ELF-1 (cell line): ENCODE measurements at places on chromosomes 11 and 22.

DNA sequence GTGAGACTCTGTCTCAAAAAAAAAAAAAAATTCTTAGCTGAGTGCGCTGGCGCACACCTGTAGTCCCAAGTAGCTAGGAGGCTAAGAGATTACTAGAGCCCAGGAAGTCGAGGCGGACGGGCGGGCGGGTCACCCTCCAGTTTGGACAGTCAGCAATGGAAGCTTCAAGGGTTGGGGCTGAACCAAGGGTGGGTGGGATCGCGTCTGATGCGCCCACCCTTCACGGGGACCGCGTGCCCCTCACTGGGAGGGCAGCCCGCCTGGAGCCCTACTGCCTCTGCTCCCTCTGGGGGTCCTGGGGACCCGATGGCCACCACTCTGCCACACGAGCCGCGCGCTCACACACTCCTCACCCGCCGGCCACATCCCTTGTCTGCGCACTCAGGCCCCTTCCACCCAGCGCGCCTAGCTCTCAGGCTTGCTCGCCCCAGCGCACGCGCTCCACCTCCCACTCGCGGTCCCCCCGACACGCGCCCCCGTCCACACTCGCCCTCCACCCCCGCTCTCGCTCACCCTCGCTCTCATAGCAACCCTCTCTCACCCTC lies 494 bp downstream of the CHID1 start:
- no peak for DNase-seq

GRCh38 chr11:10285148-10285802 lies 8.7 kb downstream of the SBF2 start:
- DNase-seq = no peak

- DNase-seq = peak; percentile 5
These were observed 704.3 kb downstream of the DLG2 start for GRCh38 chr11:84922836-84923235.

DNA sequence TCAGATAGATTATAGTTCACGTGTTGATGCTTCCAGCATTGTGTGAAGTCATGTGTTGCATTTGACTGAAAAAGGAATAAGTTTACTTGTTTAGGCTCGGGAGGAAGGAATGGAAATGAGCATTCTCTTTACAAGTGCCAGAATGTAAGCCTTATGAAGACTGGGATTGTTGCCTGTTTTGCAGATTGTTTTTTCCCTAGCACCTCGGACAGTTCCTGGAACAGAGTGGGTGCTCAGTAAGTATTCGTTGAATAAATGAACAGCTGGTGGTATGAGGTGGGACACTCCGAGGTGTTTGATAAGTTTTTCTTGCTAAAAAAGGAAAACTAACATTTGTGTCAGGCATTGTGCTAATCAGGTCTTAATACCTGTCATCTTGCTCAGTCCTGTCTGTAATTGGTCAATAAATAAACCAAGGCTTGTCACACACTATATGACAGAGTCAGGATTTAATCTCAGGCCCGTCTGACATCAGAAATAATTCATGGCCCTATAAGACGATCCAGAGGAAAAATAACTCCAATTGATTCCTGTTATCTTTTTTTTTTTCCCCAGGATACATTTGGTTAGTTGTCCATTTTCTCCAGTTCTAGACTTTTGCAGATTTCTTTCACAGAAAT lies 304.7 kb downstream of the NELL1 start:
- no peak for DNase-seq

DNA sequence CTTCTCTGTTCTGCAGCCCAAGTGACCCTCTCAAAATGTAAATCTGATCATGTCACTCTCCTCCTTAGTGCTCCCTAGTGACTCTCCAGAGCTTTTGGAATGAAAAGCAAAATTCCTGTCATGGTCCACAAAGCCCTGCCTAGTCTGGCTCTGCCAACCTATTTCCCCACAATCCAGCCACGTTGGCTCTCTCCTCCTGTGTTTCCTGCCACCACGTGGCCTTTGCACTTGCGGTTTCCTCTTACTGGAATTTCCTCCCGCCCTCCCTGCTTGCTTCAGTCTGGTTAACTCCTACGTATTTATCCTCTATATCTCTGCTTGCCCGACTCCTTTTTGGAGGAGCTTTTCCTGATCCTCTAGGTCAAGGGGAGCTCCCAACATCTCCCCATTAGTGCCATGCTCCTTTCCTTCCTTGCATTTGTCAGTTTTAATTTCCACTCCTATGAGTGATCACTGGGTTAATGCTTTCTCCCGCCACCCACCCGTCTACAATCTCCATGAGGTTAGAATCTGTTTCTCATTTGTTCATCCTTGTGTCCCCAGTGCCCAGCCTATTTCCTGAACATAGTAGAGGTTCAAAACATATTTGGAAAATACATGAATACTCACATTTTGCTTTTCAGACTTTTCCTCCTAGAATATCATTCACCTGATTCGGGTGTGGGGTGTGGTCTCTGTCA lies 11.5 kb downstream of the NNMT start:
- DNase-seq = no peak

- no peak for DNase-seq
These were observed 124.1 kb upstream of the MPPED2 start for GRCh38 chr11:30710221-30710620.

DNA sequence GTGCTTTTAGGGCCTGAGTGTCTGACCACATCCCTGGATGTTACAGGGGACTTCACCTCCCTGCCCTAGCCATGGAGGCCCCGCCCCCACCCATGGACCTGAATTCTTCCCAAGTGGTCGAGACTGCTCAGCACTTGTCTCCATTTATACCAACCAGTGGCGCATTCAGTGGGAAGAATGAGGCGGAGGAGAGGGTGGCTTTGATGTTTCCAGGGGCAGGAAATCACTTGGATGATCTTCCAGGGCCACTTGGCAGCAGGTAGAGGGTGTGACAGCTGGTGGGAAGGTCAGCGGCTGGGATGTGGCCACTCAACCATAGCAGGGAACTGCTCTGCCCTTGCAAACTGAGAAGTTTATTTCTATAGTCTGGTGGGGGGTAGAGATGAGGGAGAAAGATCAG lies 155.1 kb upstream of the BLID start:
- DNase-seq = no peak

DNA sequence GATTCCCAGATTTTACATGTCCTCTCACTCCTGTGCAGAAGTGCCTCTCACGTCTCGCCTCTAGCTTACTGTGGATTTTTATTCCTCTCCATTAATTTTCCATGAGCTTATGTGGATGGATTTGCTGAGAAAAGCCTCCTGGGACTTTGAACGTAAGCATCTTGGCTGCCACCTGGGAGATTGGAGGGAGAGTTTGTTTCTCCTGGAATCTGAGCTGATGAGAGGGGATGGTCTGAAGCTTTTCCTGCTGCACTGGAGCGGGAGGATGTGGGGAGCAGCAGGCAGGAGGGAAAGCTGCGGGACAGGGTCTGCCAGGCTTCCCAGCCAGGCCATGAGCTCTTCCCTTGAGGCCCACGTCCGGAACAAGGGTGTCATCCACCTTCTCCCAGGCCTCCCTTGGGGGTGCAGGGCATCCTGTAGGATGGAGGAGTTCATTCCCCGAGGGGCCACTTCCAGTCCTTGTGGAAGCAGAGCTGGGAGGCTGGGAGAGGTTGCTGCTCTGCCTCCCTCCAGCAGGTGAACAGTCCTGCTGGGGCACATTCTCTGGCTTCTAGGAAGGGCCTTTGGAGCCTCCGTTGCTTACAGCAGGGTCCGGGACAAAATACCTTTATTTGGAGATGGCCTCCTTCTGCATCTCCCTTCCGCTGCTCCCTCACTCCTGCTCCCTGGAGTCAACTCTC lies 3.6 kb upstream of the SHANK2 start:
- peak; percentile 69 for DNase-seq

DNA sequence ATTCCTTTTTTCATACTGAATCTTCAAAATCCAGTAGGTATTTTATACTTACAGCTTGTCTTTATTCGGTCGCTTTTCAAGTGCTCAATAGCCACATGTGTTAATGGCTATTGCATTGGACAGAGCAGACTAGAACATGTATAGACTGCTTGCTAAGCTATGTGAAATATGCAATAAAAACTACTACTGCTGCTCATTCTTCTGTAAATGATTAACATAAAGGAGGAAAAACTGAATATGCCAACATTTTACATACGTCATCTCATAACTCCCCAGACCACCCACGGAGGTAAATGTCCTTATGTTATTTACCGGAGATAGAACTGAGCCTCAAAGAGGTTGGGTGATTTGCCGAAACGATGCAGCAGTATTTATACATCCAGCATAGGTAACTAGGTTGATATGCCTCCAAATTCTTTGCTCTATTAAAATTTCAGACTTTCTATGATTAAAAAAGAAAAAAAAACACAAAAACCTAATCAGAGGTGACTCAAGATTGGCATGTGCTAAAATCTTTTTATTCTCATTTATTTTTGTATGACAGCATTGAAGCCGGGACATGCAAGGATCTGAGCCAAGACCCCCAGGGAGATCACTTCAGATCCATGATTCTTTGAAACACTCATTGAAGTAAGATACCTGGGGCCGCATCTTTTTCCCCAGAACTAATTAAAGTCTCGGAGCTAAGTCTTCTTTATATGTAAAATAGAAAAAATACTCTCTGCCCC lies 78.5 kb upstream of the OR5AK2 start:
- DNase-seq = no peak

DNA sequence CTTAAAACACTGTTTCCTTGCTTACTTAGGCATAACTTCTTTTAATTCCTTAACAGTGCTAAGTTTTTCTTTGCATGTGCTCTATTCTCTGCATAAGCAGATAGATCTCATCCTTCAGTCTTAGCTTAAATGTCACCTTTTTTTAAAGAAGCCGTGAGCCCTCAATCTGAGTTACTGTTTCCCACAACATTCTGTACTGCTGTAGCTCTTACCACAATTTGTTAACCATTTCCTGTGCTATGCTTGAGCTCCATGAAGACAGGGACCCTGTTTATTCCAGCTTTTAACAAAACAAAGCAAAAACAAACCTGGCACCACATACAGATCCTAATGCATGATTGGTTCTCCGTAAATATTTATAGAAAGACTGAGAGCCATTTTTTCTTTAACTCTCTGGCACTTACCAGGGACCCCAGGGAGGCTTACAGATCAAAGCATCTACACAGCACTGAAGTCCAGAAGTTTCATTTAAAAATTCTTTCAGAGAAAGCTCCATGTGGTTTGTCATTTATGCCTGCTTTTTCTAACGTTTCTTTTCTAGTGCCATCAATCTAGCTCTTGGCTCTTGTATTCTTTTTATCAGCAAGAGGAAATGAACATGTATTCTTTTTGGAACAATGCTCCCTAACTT lies 74.9 kb downstream of the DYNC2H1 start:
- DNase-seq = no peak

DNA sequence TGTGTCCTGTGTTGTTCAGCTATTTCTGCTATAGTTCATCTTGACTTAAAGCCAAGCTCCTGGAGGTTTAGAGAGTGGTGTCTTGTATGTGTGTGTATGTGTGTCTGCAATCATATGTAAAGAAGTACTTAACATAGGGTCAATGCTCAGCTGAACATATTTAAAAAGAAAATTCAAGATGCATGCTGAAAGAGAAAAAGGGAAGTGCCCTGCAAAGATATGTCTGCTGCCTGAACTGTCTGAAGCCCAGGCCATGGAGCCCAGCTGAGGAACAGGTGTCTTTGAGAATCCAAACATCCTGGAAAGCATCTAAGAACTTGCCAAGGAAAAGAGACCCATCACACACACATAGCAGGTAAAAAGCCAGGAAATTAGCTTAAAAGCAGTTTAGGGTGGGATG lies 6.6 kb downstream of the TCN1 start:
- no peak for DNase-seq

- DNase-seq = no peak
These were observed 82.3 kb downstream of the XRRA1 start for GRCh38 chr11:74866557-74866956.

DNA sequence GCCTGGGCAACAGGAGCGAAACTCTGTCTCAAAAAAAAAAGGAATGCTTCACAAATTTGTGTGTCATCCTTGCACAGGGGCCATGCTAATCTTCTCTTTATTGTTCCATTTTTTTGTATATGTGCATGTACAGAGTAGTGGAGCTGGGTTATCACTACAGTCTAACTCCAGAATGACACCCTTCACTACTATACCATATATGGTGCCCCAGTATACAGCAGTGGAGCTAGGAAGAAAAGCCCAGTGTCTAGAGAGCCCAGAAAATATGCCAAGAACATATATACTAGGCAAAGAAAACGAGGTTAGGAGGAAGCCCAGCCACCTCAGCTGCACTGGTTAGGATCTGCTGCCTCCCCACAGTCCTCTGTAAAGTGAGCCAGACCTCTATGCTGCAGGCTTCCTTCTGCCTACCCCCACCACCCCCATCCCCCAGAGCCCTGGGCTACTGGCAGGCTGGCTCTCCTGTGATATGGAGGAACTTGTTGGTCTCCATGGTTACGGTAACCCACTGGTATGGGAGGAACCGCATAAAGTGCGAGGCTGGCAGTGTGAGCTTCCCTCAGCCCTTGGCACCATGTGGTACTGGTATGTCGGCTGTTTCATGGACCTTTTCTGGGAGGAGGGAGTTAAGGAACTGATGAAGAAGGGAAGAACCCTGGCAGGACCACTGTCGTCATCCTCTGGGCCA lies 34.3 kb downstream of the RCOR2 start:
- peak; percentile 80 for DNase-seq

DNA sequence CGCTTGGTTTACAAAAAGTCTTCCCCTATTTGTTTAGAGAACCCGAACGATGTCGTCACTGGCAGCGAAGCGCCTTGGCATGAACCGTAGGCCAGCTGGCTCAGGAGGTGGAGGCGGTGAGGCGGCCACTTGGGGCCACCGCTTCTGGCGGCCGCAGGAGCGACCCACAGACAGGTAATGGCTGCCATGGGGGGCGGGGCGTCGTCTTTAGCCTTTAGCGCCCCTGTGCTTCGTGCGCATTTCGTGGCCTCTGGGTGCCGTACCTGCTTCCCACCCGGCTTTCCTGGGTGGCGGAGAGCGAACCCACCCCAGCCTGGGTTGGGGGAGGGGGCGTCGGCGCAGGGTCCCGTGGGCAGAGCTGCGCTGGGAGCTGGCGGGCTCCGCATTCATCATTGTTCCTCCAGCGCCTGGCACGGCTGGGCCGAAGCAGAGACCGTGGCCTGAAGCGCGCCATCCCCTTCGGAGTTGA lies 469 bp upstream of the OSBP2 start:
- DNase-seq = peak; percentile 47

DNA sequence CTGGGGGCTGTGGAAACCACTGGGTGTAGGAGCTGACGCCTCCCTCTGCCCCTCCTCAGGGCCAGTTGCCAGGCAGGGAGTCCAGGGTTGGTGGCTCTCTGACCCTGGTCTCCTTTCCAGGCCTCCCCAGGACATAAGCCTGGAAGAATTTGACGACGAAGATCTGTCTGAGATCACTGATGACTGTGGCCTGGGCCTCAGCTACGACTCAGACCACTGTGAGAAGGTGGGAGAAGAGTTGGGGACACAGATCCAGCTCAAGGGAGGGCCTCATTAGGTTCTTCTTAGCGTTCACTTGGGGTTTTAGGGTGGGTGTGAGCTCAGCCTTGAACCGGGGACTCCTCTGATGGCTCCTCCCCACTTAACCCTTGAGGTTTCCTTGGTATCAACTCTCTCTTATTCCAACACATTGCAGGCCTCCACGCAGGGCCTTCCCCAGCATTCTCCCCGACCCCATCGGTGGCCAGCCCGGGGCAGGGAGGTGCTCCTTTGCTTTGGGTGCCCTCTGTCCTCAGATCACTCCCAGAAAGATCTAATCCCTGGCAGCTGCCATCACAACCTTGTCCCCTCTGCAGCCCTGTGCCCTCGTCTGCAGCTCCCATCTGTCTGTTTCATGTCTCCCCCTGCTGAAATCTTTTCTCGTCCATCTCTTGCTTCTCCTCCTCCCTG lies 1.2 kb downstream of the MAPK8IP2 start:
- DNase-seq = no peak

- no peak for DNase-seq
These were observed 117.3 kb upstream of the POU2AF2 start for GRCh38 chr11:111128076-111128870.
